ENCODE measurements at places on chromosomes 1 and 21.

DNA sequence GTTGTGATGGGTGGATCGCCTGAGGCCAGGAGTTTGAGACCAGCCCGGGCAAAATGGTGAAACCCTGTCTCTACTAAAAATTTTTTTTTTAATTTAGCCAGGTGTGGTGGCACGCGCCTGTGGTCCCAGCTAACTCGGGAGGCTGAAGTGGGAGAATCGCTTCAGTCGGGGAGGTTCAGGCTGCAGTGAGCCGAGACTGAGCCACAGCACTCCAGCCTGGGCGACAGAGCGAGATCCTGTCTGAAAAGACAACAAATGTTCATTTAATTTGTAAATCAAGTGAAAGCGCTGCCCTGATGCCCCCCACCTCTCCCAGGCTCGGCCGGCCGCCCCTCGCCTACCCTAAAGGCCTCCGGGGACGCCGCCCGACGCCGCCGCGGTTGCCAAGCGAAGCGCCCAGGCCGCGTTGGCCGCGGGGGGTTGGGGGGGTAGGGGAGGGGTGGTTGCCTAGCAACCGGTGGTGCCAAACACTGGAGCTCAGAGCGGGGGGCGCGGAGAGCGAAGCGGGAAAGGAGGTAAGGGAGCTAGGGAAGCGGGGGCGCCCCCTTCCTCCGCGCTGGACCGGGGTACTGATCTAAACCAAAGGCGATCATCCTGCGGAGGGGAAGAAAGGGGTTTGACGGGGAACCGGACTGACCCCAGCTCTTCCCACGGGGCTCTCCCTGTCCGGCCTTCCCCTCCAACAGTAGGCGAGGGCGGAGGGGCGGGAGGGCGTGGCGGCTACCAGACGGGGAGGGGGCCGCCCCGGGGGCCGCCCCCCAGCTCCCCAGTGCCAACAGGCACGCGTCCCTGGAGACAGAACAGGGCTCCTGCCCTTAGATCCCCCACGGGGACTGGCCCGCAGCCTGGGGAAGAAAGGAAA, at the start of gene TEKT2:
TEKT2 (plus strand) TSS at position 460 of the 862 bp plus-strand sequence. CDS start 828 bp downstream, outside the sequence.
- DNase-seq: no peak

GRCh38 chr1:16181887-16182719, 26.2 kb upstream of the EPHA2 start:
- no peak for DNase-seq

GRCh38 chr1:106787520-106787919, 269.0 kb upstream of the PRMT6 start:
- no peak for DNase-seq

DNA sequence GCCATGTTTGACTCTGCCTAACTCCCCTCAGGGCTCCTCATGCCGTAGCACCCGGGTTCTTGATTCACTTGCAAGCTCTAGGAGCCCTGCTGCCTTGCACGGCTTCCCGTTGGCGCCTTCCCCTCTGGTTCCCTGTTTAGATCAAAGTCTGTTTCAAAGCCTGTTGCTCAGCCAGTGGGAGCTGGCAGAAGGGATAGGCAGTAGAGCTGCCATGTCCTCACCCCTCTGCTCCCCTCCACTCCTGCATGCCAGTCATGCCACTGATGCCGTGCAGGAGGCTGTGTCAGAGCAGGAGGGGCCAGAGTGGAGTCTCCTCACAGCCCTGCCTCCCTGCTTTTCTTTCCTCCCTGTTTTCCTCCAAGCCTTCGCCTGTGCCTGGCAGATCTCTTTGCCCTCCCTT, 26.5 kb downstream of the HMGCS2 start:
- DNase-seq: no peak

DNA sequence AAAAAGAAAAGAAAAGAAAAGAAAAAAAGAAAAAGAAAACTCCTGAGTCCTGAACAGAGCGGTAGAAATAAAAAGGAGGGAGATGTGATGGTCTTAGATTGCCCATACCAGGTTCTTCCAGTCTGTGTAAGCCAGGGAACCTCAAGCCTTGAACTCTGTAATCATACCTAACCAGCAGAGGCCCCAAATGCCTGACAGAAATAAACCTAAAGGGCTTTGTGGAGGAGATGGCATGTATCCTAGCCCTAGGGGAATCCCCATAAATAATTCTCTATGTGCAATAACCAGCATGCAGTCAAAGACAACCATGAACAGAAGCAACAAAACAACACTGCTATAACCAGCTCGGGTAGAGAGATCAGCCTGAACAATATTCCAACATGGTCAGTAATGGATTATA, 40.4 kb downstream of the USP48 start:
- DNase-seq: no peak

DNA sequence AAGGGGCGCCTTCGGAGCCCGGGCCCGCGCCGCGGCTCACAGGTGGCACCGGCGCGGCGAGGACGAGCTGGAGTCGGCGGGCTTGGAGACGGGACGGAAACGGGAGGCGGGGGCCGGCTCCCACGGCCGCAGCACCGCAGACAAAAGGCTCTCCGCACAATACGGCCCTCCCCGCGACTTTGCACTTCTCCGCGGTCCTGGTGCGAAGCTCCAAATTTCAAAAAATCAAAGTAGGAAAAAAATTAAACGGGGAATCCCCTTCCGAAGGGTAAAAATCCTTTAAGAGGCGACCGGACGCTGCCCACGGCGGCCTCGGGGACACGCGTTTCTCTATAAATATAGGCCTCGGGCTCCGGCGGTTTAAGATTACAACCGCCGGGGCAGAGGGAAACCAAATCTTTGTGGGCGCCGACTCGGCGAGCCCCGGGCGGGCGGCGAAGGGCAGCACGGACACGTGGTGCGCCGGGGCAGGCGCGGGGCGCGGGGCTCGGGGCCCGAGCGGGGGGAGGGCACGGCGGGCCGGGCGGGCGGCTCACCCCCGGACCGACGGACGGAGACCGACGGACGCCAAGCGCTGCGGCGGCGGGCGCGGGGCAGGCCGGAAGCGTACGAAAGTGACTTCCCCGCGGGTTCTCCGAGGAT, 453 bp downstream of the PABPC4 start:
- DNase-seq: peak; percentile 45

DNA sequence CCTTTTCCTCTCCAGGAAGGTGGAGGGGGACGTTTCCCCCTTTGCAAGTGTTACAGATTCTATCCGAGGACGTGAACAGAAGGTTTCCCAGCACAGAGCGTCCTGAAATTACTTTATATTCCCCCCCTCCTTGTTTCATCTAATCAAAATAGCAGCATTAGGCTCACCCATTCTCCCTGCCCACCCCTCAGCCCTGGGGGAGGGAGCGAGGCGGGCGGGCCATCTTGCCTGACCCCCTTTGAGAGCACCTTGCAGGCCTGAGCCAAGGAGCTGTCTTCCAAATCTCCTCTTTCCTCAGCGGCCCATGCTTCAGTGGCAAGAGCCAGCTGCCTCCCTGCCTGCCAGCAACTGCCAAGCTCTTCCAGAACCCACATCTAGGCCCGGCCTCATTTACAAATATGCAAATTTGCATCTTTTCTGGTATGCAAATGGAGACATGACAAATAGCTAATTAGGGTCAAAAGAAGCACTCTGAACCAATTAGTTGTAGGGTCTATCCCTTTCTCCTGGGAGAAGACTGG, 69.1 kb upstream of the POU3F1 start:
- DNase-seq: no peak

DNA sequence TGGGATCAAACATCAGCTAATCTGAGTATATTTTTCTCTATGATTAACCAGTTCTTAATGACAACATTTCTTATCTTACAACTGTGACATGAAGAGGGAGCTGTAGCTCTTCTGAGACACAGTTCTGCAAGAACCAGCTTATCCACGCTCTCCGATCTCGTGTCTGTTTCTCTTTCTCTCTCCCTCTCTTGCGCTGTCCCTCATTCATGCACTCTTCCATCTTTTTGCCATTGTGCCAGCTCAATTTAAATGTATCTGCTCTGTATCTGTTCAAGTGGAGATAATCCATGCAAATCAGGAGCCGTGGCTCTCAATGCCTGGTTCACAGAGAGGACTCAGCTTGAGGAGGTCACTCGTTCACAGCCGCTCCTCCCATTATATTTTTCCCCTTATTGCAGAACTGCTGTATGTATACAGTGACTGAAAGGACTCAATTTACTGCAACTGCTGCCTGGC, 494.7 kb upstream of the ADGRL2 start:
- DNase-seq: peak; percentile 62

GRCh38 chr1:32770221-32770731, 46.9 kb downstream of the YARS1 start:
- no peak for DNase-seq
